ENCODE measurements at places on chromosomes 1 and 21. TPM values are rescaled to one million over a fixed set of nuclear protein-coding genes. Genes with fewer than 3 reads are reported as not detected.

MSH4 gene
- polyA plus RNA-seq: not detected

STYXL2 gene
- polyA plus RNA-seq: not detected

HLCS gene
- polyA plus RNA-seq: 8.4 TPM

STUM gene
- 0.04 TPM for polyA plus RNA-seq

SLC5A9 gene
- 1.2 TPM for polyA plus RNA-seq

ALDH4A1 gene
- 2.2 TPM for polyA plus RNA-seq

MPZ gene
- not detected for polyA plus RNA-seq

AADACL3 gene
- not detected for polyA plus RNA-seq

PLD5 gene
- polyA plus RNA-seq: 1.1 TPM

OR2T29 gene
- polyA plus RNA-seq: not detected

TGFBR3 gene
- 0.04 TPM for polyA plus RNA-seq

OR2G6 gene
- polyA plus RNA-seq: not detected

SYT6 gene
- not detected for polyA plus RNA-seq

RORC gene
- polyA plus RNA-seq: not detected

ERICH3 gene
- polyA plus RNA-seq: not detected

MYBPH gene
- not detected for polyA plus RNA-seq

FNDC7 gene
- polyA plus RNA-seq: not detected

CNR2 gene
- 45.1 TPM for polyA plus RNA-seq

GJA5 gene
- not detected for polyA plus RNA-seq

LENEP gene
- polyA plus RNA-seq: not detected

PROX1 gene
- not detected for polyA plus RNA-seq

TMCC2 gene
- polyA plus RNA-seq: 0.77 TPM

SV2A gene
- not detected for polyA plus RNA-seq

MARK1 gene
- 0.10 TPM for polyA plus RNA-seq

F11R gene
- polyA plus RNA-seq: 8.0 TPM

TTC13 gene
- polyA plus RNA-seq: 9.1 TPM

TARS2 gene
- polyA plus RNA-seq: 38.8 TPM

OR14K1 gene
- polyA plus RNA-seq: not detected

PLEKHA6 gene
- not detected for polyA plus RNA-seq

RIPK4 gene
- not detected for polyA plus RNA-seq

XKR8 gene
- polyA plus RNA-seq: 5.0 TPM

SIPA1L2 gene
- not detected for polyA plus RNA-seq

TTF2 gene
- polyA plus RNA-seq: 2.9 TPM

KCNA3 gene
- polyA plus RNA-seq: 78.6 TPM

PRDM16 gene
- not detected for polyA plus RNA-seq

RNF220 gene
- 83.0 TPM for polyA plus RNA-seq

SERINC2 gene
- polyA plus RNA-seq: not detected

OR2T3 gene
- 0.32 TPM for polyA plus RNA-seq

TRIM67 gene
- polyA plus RNA-seq: not detected

DISC1 gene
- 2.2 TPM for polyA plus RNA-seq

LY9 gene
- polyA plus RNA-seq: 149 TPM
